Mucosa of gallbladder (tissue), 1 donor: ENCODE measurements at places on chromosomes 7 and 10. TPM values are rescaled to one million over a fixed set of nuclear protein-coding genes. Genes with fewer than 3 reads are reported as not detected.

- DNase-seq = no peak
These were observed 42.3 kb upstream of the CDHR3 start for GRCh38 chr7:105920766-105921165.

DNA sequence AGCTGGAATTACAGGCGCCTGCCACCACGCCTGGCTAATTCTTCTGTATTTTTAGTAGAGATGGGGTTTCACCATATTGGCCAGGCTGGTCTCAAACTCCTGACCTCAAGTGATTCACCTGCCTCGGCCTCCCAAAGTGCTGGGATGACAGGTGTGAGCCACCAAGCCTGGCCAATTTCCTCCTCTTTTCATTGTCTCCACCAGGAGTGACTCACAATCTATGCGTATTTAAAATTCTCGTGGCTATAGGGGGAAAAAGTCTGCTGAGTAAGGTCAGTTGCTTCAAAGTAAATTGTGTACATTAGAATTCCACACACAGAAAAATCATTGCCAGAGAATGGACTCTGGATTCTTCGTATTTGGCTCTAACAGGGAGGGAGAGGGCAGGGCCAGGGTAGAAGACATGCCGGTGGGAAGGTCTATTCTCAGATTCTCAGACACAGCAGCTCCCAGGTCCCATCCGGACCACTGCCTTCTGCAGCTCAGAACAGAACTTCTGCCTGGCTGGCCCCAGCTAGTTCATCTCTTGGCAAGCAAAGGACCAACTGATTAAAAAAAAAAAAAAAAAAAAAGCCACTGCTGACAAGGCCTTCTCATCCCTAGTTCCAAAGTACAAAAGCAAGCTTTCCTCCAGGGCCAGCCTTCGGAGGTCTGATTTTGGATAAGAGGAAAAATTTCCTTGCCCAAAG is 22.2 kb downstream of the PSPH start:
- peak; percentile 32 for DNase-seq

GRCh38 chr10:72087392-72087968 is 871 bp downstream of the SPOCK2 start:
- no peak for DNase-seq

GRCh38 chr10:98560565-98560964 is 113.8 kb upstream of the HPS1 start:
- DNase-seq = no peak

DNA sequence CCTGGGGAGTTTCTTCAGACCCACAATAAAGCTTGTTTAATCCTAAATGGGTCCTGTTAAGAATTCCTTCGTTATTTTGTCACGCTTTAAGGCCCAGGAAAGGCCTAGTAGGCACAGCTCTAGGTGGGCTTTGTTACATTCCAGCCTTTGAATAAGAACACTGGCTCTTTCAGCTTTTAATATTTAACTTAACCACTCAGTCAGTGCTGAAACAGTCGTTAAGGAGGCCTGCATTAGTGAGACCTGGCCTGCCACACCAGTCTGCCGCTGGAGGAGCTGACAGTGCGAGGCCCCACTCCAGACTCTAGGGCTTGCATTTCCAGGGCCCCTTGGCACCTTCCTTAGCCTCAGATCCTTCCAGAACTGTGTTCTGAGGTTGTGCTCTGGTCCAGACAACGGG is 351.4 kb downstream of the GLRX3 start:
- no peak for DNase-seq

VPS37D gene
- 13.5 TPM for total RNA-seq

HACD1 gene
- total RNA-seq = 17.0 TPM

LDB3 gene
- 4.9 TPM for total RNA-seq

TMEM178B gene
- total RNA-seq = 3.5 TPM

GIMAP2 gene
- 19.1 TPM for total RNA-seq

PRPS1L1 gene
- total RNA-seq = not detected
